ENCODE measurements at places on chromosomes 5 and 9.
A peak's percentile ranks its signal among the peaks of the same experiment; 100 is the strongest.

DNA sequence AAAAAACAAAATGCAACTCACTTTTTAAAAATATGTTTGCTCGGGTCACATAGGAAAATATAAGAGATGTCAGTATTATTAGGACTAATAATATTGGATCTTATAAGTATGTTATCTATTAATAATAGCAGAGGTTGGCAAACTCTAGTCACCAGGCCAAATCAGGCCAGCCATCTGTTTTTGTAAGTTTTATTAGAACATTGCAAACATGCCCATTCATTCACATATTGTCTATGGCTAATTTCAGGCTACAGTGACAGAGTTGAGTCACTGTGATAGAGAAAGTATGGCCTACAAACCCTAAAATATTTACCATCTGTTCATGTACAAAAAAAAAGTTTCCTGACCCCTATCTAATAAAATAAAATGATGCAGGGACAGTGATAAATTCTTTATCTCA lies 97.7 kb upstream of the CDH6 start:
- DNase-seq = no peak

DNA sequence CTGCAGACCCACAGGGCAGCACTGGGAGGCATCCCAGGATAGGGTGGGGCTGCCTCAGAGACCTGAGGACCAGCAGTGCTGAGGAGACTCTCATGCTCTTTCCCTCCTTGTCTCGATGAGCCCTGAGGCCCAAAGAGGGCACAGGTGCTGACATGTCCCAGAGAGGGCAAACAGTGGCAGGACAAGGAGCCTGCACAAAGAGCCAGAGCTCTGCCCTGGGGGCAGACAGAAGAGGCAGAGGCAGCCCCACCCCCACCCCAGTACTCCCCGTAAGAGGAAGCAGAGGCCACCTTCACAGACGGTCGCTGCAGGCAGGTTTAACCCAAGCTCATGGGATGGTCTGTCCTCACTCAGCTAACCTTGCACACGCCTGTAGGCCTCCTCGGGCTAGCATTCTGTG lies 29.4 kb upstream of the TTLL11 start:
- no peak for DNase-seq

DNA sequence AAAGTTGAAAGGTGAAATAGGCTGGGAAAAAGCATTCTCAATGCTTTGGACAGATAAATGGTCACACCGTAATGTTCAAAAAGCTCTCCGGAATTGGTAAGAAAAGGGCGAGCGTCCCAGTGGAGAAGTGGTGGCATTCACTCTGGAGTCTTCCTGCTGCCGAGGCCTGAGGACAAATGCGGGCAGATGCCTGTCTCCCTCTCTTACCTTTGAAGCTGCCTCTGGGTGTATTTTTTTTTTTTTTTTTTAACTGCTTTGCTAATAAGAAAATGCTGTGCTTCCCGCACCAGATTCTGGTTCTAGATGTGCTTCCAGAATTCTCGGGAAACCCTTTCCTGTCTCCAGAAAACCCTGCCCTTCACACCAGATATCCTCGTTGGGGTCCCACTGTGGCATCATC lies 24.4 kb upstream of the CTSL start:
- no peak for DNase-seq

DNA sequence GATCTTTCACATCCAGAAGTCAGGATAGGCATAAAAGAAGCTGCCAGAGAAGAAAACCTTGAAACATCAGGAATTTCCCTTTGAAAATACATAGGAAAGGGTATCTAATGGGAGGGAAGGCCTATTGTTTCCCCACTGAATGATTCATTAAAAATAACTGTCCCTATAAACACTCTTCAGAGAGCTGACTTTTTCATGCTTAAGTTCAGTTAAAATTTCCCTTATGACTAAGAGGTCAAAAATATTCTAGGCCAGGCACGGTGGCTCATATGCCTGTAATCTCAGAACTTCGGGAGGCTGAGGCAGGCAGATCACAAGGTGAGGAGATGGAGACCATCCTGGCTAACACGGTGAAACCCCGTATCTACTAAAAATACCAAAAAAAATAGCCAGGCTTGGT lies 499.5 kb downstream of the ENC1 start:
- peak; percentile 31 for DNase-seq

- no peak for DNase-seq
Observed at GRCh38 chr5:129053438-129053837, 41.1 kb upstream of the ISOC1 start.

GRCh38 chr9:7937761-7938491 lies 138.3 kb upstream of the DMAC1 start:
- peak; percentile 45 for DNase-seq

GRCh38 chr9:33942471-33943083 lies 106.1 kb downstream of the UBAP2 start:
- peak; percentile 92 for DNase-seq

DNA sequence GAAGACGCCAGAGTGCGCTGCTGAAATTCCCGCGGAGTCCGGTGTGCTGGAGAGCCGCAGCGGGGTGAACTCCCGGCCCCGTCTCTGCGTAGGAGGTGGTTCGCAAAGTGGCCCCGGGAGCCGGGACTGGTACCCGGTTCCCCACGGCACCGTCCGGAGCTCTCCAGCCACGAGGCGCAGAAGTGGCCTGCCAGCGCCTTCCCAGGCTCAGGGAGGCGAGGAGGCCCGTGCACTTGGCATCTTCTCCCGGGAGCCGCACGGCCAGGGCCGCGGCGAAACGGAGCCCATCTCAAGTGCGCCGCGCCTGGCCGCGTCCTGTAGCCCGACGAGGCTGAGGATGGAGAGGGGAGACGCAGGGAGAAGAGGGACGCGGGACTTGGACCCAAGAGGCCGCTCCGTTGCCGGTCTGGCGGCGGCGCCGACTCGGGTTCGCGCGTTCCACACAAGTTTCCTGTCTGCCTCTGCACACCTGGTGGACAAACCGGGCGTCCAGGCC lies 1.1 kb upstream of the IRX1 start:
- peak; percentile 60 for DNase-seq

DNA sequence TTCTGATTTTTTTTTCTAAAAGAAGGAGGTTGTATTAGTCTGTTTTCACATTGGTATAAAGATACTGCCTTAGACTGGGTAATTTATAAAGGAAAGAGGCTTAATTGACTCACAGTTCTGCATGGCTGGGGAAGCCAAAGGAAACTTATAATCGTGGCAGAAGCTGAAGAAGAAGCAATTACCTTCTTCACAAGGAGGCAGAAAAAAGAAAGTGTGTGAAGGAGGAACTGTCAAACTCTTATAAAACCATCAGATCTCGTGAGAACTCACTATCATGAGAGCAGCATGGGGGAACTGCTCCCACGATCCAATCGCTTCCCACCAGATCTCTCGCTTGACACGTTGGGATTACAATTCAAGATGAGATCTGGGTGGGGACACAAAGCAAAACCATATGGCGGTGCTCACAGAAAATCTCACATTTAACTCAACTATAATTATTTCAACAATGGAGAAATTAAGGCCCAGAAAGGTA lies 27.1 kb downstream of the DPYSL3 start:
- DNase-seq = no peak

- DNase-seq = peak; percentile 85
Observed at GRCh38 chr9:83013867-83014605, 48.9 kb downstream of the RASEF start.

DNA sequence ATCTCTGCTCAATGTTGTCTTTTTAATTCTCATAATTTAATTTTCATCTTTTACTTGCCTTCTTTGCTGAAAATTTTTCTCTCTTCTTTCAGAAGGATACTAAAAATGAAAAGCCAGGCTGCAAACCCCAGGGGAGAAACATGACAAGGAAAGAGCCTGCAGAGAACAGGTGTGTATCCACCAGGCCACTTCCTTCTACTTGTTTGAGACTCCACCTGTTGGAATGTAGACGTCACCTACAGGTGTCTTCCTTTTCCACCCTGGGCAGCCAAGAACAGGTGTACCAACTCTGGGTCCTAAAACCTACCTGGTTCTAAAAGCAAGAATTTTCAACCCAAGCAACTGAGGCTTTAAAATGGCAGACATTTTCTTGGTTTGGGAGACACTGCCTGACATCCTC lies 166.8 kb downstream of the ATP10B start:
- DNase-seq = no peak

- no peak for DNase-seq
Observed at GRCh38 chr9:113719919-113720318, 156.2 kb upstream of the ZNF618 start.

DNA sequence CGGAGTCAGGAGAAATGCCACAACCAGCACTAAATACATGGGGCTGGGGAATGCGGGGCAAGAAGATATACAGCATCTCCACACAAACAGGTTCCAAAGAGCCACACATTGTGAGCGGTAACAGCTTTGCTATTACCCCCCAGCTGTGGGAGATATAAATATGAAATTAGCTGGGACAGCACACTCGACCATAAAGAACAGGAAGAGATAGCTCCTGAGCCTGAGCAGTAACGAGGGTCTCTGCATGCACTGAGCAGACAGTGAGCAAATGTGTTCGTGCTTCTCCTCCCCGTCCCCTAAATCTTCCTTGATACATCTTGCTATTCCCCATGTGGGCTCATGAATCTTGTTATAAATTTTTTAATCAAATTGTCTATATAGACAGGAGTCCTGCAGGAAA lies 53.1 kb downstream of the ADAMTS2 start:
- no peak for DNase-seq

DNA sequence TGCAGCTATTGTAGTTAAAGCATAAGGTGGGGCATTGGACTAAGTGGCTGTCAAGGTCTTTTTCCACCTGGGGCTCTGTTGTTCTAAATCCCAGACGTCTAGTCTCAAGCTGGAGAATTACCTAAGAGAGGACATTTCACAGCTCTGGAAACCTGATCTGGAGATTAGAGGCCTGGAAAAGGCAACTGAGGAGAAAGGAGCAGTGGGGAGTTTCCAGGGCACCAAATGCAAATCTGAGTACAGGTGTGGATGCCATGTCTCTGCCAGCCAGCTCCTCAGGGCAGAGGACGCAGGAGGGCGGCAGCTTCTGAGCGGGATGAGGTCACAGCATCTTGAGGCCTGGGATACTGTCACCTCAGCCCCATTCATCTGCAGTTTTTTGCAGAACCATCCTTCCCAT lies 65.2 kb downstream of the PPARGC1B start:
- no peak for DNase-seq

DNA sequence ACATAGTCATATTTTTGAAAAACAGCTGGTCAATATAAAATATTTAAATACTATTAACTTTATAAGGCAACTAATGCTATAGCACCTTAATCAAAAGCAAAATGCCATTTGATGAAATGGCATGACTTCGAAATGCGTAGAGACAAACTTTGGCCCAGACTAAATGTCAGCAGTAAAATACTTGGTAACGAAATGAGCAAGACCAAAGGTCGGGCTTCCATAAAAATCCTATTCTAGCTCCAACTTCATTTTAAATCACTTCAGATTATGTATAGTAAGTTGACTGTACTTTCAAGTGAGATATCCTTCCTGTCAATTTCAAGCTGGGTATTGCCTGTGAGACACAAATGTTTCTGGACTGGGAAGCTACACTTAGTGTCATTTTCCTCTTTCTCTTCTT lies 805.4 kb upstream of the ZNF608 start:
- no peak for DNase-seq

DNA sequence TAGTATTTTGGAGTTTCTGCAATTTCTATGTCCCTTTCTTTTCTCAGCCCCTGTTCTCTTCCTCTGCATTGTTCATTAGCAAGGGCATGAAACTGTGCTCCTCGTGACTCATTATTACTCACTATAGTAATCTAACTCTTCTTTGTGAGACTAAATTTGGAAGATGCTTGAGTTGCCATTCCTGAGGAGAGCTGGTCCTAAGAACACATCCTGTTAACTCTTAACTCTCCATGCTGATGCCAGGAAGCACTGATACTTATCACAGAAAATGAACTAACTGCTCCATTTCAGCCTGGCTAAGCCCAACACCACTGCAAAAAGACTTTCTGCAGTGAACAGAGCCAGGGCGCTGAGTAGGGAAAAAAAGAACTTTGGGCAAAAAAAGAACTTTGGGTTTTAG lies 10.6 kb upstream of the CSNK1A1 start:
- peak; percentile 96 for DNase-seq

DNA sequence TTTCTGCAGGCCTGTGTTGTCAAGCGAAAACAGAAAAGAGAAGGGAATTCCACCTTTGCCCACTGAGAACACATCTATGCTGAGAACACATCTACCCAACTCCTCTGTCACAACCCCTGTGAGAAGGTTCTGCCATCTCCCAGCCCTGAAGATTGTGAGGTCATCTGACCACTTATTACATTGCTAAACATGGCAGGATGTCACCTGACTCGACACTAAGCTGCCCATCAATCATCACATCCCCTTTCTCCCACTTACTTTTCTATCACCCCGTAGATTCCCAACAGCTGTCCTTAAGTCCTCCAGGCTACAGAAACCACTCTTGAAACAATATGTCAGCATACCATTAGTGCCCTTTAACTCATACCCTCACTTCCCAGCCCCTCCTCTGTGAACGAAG lies 64.2 kb upstream of the PRSS3 start:
- DNase-seq = no peak

DNA sequence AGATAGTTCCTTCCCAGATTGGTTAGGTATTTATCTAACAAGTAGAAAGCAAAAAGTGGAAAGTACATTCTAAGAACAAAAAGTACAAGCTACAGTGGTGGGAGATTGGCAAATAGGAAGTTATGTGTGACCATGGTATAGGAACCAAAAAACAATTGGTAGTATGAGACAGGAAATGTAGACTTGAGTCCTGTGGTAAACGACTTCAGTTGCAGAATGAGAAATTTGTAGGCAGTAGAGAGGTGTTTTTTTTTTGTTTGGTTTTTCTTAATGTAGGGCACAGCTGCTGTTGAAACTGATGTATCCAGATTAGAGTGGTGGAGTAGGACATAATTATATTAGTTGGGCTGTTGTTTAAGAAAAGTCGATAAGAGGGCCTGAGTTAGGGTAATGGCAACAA lies 72.0 kb downstream of the CCNH start:
- no peak for DNase-seq

GRCh38 chr5:169581580-169582227 lies 1.9 kb upstream of the SPDL1 start:
- peak; percentile 70 for DNase-seq

DNA sequence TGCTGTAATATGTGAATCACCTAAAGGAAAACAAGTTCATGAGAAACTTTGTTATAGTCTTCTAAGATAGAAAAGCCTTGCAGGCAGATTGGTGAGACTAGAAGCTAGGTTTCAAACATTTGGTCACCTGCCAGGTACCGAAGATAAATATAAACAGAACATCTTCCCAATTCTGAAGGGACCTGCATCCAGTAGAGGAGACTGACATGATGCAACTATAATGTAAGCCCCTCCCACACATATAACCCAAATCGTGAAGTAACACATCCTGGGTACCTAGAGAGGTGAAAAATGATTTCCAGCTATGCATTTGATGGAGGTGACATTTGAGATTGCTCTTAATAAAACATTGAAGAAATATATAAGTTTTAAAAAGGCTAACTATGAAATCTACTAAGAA lies 29.9 kb downstream of the SHLD3 start:
- DNase-seq = no peak

GRCh38 chr9:71108937-71109336 lies 12.5 kb downstream of the TRPM3 start:
- DNase-seq = no peak

- DNase-seq = no peak
Observed at GRCh38 chr5:177442066-177442826, 4.4 kb upstream of the PRR7 start.

Data from fibroblast of skin of scalp (primary cell).